ENCODE measurements at places on chromosomes 11 and 22.

DNA sequence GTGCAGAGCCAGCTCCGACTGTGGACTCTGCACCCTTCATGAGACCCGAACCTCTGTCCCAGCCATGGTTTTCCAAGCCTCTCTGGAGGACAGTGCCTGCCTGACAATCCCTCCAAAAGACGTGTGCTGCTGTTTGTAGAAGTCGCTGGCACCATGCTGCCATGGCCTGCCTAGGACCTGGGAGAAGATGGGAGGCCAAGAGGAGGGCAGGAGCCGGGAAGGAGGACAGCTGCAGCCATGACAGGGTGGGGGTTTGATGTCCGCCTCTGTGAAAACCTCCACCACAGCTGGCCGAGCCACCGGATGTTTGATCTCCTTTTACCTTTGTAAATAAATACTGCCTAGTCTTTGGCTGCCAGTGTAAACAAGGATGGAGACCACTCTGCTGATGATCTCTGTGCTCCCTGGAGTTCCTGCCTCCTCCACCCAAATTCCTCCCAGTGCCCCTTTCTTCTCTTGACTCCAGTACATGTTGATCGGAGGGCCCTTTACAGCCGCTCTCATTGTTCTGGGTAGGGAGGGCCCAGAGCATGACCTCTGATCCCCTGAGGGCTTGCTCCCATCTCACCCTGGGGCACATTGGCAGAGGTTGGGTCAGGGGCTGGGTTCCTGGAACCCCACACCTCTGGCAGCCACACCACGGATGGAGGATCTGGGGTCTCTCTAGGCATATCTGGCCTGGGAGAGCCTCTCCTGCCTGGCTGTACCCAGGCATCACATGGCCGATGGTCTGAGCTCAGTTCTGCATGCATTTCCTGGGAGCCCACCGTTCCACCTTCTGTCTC lies 66.9 kb downstream of the BCR start:
- DNase-seq = no peak

DNA sequence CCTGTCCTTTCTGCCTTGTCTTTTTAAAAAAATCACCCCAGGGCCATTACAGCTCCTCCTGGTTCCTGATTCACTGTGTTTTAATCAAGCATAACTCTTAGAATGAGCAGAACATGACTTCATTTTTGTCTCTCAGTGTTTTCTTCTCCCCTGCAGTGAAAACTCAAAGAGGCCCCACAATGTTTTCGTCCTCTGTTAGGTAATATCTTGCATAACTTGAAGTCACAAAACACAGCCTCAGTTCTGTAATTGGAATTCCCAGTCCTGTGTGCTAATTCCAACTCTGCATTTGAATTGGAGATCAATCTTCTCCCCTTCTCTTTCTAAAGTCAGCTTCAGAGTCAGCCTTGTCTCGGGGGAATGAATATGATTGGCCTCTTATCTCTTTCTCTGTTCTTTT lies 186.5 kb upstream of the NAV2 start:
- no peak for DNase-seq

DNA sequence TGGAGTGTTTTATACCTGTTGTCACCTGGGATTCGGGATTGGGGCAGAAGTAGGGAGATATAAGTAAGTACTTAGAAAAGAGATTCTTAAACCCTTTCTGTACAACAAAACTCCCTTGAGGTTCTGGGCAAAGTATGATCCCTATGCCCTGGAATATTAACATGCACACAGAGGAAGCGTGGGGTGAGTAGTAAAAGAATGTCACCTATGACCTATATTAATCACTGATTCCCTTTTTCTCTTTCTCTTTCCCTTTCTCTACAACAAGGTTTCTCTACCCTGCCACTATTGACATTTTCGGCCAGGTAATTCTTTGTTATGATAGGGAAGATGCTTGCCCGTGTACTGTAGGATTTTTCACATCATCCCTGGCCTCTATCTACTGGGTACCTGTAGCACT lies 209.7 kb upstream of the PLET1 start:
- no peak for DNase-seq

DNA sequence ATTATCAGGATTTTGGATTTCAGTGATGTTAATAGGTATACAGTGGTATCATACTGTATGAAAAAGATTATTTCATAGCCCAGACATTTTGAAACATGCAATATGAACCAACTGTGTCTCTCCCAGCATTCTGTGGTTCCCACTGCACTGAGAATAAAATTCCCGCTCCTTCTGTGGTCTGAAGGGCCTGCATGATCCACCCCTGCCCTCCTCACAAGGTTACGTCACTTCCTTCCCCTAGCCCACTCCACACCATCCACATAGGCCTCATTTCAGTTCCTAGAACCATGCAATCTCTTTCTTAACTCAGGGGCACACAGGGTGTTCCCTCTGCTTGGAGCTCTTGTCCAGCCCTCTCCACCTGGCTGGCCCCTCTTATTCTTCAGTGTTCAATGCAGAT lies 103.1 kb downstream of the TSPAN18 start:
- DNase-seq = no peak

GRCh38 chr11:66051766-66052663 lies at the start of gene SF3B2:
Gene SF3B2 (plus strand): TSS chr11:66052364. CDS start chr11:66052385, 21 bp downstream.
- peak; percentile 98 for DNase-seq

- DNase-seq = no peak
Observed at GRCh38 chr11:88521799-88522201, 184.3 kb upstream of the CTSC start.

- peak; percentile 69 for DNase-seq
Observed at GRCh38 chr22:25048659-25049647, 96.4 kb downstream of the KIAA1671 start.

DNA sequence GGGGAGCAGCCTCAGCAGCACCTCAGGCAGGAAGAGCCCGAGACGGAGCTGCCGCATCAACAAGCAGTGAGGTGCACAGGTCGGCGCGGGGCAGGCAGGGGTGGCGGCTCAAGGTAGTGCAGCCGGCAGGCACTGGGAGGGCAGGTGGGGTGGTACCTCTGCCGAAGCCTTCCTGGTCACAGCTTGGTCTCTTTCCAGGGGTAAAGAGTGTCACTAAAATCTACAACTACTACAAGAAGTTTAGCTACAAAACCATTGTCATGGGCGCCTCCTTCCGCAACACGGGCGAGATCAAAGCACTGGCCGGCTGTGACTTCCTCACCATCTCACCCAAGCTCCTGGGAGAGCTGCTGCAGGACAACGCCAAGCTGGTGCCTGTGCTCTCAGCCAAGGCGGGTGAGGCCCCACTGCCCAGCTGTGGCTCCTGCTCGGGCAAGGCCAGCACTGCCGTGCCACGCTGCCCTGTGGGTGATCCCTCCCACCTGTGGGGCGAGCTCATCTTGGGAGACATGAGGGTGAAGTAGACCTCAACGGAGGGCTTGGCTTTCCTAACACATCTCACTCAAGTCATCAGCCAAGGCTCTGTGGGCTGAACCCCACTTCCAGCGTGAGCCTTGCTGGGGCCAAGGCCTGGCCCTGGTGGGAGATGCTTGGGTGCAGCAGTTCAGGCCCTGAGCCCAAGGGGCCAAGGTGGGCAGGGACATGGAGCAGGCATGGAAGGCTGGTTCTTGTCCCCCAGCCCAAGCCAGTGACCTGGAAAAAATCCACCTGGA lies 13.6 kb downstream of the GATD1 start:
- DNase-seq = no peak

Data from hematopoietic multipotent progenitor cell treated with erythropoietin and hydrocortisone succinate and interleukin-3 and kit ligand, for 8 days (in vitro differentiated cells).